ENCODE measurements at places on chromosomes 13 and 19.
A peak's percentile ranks its signal among the peaks of the same experiment; 100 is the strongest.

DNA sequence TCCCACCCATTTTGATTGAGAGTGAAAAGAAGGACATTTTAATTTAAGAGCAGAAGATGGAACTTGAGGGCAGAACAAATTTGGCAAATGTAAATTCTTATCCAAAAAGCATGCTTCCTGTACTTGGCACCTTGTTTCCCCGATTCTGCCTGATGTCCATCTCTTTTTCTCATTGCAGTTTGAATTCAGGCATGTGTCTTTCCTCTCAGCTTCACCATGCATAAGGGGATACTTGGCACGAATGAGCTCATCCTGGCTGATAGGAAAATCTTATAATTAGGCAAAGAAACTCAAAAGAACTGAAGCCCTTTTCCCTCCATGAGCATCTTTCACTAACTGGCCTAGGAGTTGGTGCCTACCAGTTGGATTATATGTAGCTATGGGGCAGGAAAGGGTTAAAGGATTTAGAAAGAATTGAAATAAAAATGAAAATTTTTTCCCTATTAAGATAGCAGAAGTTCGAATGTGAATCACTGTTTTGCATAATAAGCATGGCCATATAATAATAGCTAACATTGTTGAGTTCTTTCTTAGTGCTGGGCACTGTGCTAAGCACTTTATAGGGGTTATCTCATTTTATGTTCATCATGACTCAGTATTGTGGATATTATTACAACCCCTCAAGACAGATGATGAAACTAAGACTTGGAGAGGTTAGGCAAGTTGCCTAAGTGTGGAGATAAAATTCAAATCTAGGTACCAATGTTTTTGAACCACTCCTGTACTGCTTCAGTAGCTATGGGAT, 386.6 kb downstream of the KCNRG start:
- no peak for DNase-seq

DNA sequence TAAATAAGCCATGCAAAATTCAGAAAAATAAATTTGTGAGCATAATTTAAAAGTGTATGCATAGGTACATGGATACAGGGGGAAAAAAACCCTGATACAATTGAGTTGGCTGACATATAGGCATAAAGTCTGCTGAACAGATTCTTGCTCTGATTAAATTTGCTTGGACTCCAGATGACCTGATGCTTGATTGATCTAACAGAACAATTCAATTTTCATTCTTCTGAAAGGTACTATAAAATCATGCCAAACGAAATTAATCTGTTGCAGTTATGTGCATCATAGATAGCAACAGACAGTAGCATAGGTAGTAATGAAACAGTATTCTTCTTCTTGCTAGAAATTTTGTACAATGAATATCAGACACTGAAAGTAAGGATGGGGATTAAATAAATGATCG, 578.2 kb upstream of the SLITRK6 start:
- DNase-seq, result no peak

GRCh38 chr13:50677687-50678463, 165.6 kb downstream of the DLEU7 start:
- no peak for DNase-seq

GRCh38 chr13:73096638-73097037, 37.8 kb downstream of the KLF5 start:
- no peak for DNase-seq

- no peak for DNase-seq
Measured at GRCh38 chr13:75224053-75224742, 257.8 kb downstream of the TBC1D4 start.

DNA sequence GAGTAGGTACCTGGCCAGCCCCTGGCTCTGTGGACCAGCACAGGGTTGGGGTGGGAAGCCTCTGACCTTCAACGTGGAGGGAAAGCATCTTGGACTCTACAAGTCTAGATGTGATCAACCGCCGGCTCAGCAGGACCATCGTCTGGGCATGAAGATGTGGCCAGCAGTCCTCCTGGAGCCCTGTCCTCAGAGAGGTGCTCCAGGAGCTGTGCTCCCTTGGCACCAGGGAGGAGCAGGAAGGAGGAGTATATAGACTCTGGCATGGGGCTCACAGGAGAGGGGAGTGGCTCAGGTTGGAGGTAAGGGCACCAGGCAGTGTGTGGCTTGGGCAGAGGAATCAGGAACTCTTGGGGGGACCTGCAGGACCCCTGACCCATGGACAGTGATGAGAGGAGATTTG, 18.3 kb upstream of the ISYNA1 start:
- no peak for DNase-seq

DNA sequence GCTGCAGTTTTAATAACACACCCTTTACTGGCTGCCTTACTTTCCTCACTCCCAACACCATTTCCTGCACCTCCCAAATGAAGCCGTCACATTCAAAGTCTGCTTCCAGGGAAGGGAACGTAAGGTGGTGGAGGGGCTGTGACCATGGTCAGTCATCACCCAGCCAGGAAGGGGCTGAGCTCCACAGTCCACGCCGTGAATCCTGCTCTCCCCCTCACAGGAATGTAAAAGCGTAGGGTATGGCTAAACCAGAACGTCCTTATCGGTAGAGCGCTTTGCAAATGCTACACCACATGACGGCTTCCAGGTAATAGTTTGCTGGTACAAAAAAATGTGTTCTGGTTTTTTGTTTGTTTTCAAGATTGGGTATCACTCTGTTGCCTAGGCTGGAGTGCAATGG, 7.0 kb downstream of the NUMBL start:
- no peak for DNase-seq

DNA sequence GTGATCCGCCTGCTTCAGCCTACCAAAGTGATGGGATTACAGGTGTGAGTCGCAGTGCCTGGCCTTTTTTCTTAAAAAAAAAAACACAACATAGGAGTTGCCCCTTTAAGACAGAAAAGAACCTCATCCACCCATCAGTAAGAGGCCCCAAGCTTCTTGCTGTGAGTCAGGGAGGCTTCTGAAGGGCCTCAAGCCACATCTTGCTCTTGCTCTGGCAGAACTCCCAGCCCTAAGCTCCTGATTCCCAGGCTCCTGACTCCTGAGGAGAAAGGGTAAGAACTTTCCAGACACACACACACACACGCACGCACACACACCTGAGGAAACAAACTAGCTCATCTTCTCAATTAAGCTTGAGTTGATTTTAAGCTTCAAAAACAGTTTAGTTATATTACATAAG, 6.9 kb downstream of the ETFB start:
- DNase-seq, result no peak

DNA sequence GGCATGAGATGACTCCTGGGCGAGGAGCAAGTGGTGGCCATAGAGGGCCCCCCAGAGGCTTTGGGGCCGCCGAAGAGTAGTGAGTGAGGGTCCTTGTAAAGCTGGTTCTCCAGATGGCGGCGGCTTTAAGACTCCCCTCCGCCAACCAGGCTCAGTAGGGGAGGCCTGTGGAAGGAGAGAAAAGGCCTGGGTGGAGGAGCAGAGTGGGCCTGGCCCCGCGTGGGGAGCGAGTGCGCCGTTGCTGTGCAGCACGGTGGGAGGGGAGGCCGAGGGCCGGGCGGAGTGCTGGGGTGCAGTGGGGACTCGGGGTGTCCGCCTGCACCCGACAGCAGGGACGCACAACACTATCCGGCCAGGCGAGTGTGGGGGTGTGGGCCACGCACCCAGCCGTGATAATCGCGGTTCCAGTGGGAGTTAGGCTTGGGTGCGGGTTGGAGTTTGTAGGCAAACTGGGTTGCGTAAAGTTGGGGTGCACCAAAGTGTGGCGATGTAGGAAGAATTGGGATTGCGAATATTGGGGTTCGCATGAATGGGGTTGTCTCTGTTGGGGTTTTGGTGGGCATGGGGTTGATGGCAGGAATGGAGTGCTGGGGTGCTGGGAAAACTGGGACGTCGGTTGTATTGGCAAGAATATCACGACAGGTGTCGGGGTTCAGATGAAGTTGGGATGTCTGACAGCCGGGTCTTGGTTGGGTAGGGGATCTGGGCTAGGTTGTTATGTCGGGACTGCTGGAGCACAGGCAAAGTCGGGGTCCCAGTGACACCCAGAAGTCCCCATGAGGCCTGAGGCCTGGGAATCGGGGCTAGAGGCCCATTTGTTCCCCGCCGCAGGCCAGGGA, 687 bp upstream of the CIRBP start:
- DNase-seq, result no peak

DNA sequence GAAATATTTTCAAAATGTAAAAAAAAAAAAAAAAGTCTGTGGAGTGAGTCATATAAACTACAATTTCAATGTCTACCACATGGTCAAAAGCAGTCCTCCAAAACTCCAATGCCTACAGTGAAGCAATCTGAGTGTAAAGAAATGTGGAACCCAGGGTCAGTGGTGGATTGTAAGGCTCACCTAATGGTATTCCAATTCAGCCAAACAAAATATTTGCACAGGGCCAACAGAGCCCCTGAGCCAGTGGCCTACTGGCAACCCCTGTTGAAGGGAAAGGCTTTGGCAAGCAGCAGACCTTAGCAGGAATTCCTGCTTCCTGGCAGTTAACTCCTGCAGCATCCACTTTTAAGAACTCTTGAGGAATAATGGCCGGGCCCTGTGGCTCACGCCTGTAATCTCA, 3.4 kb downstream of the DNMT1 start:
- no peak for DNase-seq

DNA sequence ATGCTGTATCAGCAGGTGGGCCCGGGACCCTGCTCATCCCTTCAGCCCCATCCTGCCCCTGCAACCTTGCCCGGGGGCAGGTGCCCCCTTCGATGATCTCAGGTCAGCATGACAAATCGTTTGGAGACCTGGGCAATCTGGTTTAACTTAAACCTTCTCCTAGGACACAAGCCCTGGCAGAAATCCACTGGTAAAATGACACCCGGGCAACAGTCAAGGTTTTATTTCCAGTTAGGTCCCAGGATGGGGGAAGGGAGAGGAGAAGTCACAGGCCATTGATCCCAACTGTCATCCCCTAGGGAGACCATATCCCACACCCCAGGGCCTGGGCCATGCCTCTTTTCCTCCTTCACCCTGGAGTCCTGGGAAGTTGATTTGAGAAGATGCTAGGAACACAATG, 1.8 kb upstream of the PLIN5 start:
- DNase-seq, result no peak

GRCh38 chr19:43464134-43464775, 1.2 kb downstream of the LYPD3 start:
- peak; percentile 75 for DNase-seq

- DNase-seq, result no peak
Measured at GRCh38 chr13:83057119-83057518, 825.2 kb downstream of the SLITRK1 start.

DNA sequence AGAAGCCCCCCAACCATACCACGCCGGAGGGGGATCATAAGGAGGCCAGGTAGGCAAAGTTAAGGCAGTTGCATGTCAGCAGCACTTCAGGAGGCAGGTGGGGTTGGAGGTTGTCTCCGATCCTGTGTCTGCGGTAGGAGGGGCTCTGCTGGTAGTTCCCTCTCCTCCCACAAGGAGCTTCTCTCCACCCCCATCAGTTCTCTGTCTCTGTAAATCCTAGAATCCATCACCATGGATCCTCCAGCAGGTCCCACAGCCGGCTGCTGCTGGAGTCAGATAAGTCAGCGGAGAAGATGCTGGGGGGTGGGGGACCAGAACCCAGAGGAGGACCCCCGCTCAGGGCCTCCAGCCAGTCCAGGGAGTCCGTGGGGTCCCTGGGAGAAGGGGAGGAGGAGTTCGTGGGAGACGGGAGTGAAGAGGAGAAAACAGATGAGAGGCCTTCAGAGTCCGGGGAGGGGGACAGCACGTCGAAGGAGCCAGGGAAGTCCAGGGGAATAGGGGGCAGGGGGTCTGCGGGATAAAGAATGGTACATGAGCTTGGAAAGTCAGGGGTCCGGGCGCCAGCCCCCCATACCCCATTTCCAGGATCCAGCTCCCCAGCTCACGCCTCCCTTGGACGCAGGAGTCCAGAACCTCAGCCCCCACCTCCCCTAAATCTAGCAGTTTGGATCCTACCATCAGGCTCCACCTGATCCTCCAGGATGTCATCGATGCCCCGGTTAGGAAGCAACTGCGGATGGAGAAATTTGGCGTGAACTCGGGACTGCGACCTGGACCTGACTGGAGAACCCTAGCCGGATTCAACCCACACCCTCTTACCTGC, 6.3 kb downstream of the MAMSTR start:
- DNase-seq, result no peak

DNA sequence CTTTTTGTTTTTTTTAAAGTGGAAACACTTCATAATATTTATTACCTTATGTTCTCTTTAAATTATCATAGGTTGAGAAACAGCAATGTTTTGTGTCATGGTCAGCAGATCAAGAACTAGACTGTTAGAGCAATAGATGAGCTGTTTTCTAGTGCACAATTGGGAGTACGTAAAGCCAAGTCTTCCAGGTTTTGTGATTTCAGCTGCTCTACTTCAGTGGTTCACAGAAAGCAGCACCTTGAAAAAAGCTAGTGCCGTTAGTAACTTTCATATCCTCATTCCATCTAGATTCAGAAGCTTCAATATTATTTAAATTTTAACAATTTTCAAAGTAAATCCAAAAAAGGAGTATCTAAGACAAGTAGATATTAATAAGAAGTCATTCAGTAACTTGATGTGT, 1.9 kb downstream of the GPR18 start:
- DNase-seq, result no peak

- no peak for DNase-seq
Measured at GRCh38 chr19:3097442-3097871, 3.3 kb downstream of the GNA11 start.

- DNase-seq, result peak; percentile 66
Measured at GRCh38 chr19:42433503-42434260, 6.5 kb upstream of the LIPE start.

GRCh38 chr13:94006296-94006695, 473.2 kb downstream of the DCT start:
- no peak for DNase-seq

GRCh38 chr13:24152292-24153214, 8.0 kb upstream of the SPATA13 start:
- DNase-seq, result no peak

- no peak for DNase-seq
Measured at GRCh38 chr19:50331994-50332243, 2.7 kb upstream of the KCNC3 start.

GRCh38 chr13:25743421-25743820, 308.4 kb downstream of the SHISA2 start:
- no peak for DNase-seq
